ENCODE measurements at places on chromosomes 3 and 15.

DNA sequence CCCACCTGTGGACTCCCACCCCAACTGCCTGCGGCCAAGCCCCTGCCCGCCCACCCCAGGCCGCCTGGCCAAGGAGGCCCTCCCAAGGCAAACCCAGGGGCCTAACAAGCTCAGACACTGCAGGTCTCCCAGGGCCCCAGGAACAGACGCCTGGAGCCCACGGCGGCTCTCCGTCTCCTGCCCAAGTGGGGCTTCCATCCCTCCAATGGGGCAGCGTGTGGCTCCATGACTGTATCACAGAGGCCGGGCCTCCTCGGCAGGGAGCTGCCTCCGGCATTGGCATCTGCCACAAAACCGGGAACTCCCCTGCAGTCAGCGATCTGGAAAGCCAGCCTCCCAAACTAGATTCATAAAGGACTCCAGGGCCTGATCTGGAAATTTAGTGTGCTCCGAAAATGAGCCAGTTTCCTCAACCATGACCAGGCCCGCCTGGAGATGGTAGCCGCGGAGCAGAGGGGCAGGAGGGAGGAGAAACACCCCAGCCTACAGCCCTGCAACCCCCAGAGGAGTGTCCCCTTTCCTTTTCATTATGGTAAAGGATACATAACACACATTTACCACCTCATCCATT, 148.3 kb upstream of the IQSEC1 start:
- DNase-seq, result no peak

DNA sequence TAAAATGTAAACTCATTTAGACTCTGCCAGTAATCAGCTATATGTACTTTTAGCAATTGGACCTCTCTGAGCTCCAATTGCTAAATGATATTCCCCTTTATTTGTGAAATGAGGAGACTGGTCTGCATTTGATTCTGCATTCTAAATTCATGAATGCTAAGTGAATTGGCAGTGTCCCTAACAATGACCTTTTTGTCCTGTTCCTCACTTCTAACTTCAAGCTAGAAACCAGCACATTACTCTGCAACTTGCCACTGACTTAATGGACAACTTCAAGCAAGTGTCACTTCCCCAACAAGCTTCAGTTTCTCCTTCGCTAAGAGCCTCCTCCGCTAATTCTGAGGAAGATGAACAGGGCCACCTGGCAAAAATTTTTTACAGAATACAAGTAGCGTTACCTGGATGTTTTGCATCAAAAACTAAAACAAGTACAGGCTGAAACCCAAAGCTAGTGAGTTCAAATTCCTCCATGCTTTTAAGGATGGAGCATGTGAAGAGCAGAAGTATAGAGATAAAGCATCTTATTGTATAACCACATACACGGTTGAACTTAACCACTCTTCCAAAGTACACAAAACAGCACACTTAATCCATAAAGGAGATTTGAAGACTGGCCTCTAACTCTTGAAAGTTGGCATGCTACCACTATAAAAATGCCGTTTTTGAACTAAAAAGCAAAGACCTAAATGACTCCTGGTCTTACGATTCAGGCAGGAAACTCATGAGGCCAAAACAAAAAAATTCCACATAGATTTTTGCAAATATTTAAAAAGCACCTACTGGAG, 207.6 kb downstream of the MAGI1 start:
- no peak for DNase-seq

DNA sequence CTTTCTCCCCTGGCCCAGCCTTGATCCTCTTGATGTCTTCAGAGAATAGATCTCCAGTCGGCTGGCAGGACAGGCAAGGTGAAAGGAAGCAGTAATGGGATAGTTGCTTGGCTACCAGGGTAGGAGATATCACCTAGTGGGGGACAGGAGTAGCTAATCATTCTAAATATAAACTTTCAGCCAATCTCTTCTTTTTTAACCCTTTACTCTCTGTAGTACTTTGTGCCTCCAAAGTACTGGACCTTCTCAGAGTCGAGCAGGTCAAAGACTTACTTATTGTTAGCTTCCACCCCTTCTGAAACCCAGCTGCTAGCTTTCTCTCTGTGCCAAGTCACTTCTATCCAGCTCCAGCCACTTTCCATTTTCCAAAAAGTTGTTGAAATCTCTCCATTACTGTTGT, 43.4 kb upstream of the FILIP1L start:
- no peak for DNase-seq

GRCh38 chr3:111717601-111718000, 122.5 kb upstream of the ZBED2 start:
- peak; percentile 85 for DNase-seq

GRCh38 chr15:29268706-29269484, 727 bp downstream of the NSMCE3 start:
- DNase-seq, result peak; percentile 31

- DNase-seq, result no peak
Observed at GRCh38 chr3:161317077-161317476, 54.2 kb downstream of the SPTSSB start.

GRCh38 chr15:26355472-26356074, 417.3 kb downstream of the GABRB3 start:
- no peak for DNase-seq

DNA sequence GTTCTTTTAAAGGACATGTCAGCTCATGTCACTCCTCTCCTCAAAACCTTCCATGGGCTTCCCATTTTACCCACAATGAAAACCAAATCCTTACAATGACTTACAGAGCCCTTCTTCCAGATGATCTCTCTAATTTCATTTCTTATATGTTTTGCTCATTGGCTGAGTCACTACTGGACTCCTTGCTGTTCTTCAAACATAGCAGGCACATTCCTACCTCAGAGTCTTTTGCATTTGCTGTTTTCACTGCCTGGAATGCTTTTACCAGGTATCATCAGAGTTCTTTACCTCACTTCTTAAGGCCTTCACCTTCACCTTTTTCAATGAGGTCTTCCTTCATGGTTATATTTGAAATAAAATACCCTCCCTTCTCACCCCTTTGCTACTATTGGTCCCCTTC, 57.3 kb downstream of the NECTIN3 start:
- DNase-seq, result no peak

DNA sequence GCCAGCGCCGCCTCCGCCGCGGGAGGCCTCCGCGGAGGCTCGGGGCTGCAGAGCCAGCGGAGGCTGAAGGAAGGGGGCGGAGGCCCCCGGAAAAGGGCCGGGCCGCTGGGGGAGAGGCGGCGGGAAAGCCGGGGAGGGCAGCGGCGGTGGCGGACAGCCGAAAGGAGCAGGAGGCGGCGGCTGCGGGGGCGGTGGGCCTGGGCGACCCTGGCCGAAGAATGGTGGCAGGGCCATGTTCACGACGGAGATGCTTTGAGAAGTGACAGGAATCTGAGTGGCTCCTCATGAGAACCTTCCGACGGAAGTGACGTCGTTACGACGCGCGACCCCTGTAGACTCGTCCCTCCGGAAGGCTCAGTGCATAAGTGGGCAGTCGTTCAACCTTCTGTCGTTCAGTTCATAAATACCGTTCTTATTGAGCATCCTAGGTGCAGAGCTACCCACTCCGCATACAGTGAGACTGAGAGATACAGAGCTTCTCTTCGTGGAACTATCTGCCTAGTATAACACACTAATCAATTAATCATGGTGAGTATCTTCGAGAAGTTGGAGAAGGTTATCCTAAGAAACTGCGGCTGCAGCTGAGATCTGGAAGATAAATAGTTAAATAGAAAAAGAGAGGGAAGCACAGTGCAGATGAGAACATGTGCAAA, at the start of gene PDCD7:
Gene PDCD7, minus strand, starts transcription at position 261 of the 653 bp plus-strand sequence. Its CDS starts 27 bp downstream, at position 234.
- peak; percentile 78 for DNase-seq

DNA sequence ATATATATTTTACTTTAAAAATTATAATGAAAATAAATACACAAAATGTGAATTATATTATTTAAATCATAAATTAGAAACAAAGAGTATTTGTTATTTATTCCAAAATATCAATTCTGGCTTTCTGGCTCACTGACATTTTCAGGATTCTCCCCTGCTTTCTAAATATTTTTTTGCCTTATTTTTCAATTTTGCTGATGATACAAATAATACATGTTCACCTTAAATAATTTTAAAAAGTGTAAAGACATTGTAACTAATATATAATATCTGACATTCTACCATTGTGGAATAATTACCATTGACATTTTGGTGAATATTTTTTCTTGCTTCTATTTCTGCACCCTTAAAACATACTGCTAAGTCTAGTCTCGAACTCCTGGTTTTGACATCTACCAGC, 325.9 kb upstream of the CBLB start:
- DNase-seq, result no peak

DNA sequence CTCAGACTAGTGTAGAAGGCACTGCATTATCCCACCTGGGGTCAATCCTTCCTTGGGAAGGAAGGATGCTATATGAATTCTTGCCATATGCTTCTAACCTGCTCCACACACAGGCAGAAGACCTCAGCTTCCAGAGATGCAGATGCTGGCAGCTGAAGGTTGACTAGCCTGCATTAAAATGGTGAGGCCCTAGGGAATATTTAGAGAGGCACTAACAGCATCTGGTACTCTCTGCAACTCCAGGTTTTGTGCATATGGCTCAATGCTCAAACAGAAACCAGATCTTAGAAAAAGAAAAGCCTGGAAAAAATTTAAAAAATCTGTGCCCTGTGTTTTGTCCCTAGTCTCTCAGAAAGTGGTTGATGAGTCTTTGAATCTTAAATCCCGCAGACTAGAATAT, 56.0 kb upstream of the MYRIP start:
- no peak for DNase-seq

GRCh38 chr3:107850681-107851080, 240.2 kb downstream of the CD47 start:
- DNase-seq, result no peak

GRCh38 chr3:184361932-184362667, 590 bp downstream of the POLR2H start:
- peak; percentile 65 for DNase-seq

DNA sequence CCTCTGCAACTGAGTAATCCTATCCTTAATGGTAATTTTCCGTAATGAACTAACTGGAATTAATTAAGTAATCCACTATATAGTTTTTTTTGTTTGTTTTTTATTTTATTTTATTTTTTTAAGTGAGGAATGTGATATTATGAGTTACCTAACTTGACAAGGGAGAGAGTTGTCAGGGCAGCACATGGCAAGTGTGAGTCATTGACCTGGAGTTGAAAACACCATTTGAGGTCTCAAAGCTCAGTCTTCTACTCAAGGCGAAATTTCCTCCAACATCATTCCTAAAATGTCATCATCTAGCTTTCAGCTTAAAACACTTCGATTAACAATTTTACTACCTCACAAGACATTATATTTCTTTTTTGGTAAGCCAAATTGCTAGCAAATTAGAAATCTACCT, 87.8 kb downstream of the NECTIN3 start:
- DNase-seq, result no peak

DNA sequence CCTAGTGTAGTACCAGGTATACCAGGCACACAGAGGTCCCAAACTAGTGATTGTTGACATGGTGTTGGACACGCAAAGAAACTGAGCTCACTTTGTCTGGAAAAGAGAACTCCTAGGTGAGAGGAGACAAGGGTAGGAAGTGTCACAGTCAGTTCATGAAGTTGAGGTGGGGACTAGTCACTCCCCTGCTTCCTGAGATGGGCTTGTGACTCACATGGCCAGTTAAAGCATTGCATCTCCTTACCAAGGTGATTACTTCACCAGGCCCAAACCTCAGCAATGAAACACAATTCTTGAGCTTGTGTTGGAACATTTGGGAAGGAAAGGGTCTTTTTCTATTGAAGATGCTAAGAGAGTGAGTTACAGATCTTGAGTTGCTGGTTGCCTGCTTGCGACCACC, 49.2 kb upstream of the RAD18 start:
- DNase-seq, result no peak

- no peak for DNase-seq
Observed at GRCh38 chr15:48409623-48410022, 78.4 kb downstream of the DUT start.

GRCh38 chr15:99435877-99436541, 129.8 kb upstream of the MEF2A start:
- peak; percentile 6 for DNase-seq

DNA sequence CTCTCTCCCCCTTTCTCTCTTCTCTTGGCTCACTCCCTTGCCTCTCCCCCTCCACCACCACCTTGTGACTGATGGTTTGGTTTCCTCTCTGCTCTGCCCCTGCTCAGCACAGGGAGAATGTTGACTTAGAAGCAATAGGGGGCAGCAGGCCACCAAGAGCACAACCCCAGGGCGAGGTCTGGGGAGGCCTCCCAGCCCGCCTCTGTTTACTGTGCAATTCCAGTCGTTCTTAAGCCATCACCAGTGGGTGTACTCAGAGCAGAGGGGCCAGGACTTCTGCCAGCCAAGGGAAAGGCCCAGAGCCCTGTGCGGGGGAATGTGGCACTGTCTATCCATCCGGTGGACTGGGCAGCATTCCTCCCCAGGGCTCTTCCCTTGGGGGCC, 5.7 kb upstream of the APEH start:
- no peak for DNase-seq

- no peak for DNase-seq
Observed at GRCh38 chr3:193777524-193777923, 184.5 kb downstream of the OPA1 start.

DNA sequence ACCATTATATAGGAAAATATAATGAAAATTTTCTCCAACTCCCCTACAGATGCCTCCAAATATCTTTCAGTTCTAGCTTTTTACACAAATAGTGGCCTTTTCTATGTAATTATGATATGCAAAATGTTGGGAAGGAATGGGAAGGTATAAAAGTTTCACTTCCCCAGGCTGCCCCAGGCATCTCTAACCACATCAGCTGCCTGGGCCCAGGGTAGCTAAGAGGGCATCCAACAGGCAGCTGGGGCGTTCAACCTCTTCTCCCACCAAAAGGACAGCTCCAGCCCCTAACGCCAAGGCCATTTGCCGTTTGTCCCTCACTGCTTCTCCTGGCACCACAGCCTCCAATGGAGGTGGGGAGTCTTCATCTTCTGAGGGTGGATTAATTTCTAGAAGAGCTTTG, 188.1 kb upstream of the TSC22D2 start:
- no peak for DNase-seq

DNA sequence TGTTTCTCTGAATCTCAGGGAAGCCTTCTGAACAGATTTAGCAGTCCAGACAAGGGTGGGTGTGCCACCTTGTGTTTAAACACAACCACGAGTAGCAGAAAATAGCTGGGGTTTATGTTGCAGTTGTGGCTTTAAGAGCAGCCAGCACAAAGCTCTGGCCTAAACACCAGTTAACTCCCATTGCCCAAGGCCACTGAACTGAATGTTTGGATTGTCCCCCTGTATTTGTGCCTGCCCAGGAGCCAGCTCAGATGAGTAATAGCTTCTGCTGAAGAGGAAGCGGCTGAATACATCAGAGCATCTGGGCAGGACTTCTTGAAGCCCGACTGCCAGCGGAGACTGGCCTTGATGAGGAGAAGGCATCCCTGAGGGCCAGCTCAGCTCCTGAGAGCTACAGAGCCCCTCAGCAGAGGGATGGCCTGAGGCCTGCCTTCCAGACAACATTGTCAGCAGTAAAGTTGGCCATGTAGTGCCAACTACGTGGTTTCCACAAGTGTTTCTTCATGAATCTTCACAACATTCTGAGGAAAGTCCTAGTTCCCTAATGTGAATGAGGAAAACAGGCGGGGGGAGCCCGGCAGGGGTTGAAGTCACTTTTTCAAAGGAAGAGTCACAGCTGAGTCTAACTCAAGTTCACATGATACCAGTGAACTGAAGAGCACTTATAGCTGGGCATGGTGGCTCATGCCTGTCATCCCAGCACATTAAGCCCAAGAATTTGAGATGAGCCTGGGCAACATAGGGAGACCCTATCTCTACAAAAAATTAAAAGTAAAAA, 65.8 kb upstream of the ZBTB38 start:
- no peak for DNase-seq

- DNase-seq, result peak; percentile 5
Observed at GRCh38 chr3:76698136-76698706, 341.7 kb upstream of the ROBO2 start.

- DNase-seq, result no peak
Observed at GRCh38 chr3:61937477-61937876, 376.1 kb downstream of the PTPRG start.

- DNase-seq, result no peak
Observed at GRCh38 chr3:51679777-51680176, 8.7 kb downstream of the TEX264 start.
